ENCODE measurements at places on chromosomes 12 and 14.

DNA sequence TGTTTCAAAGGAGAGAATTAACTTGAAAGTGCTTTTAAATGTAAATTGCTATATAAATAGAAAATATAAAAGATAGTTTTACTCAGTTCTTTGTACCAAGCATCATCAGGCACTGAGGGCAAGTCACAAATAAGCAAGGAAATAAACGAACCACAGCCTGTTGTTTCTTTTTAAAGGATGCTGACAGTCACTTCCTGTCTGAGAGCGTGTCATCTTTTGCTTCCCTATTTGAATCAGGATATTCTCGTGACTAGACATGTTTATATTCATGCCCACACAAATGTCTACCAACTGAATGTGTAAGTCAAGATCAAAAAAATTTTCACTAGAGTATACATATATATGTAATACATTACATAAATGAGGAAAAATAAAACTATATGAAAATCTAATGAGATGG, 31.4 kb upstream of the SLC2A13 start:
- no peak for DNase-seq

- DNase-seq, result peak; percentile 23
Measured at GRCh38 chr12:47717443-47718193, 7.7 kb downstream of the ENDOU start.

- peak; percentile 90 for DNase-seq
Measured at GRCh38 chr12:110826592-110827200, 20.1 kb upstream of the CCDC63 start.

GRCh38 chr12:114836609-114837008, 152.6 kb upstream of the TBX3 start:
- no peak for DNase-seq

GRCh38 chr12:86613311-86613710, 357.1 kb upstream of the MGAT4C start:
- no peak for DNase-seq

DNA sequence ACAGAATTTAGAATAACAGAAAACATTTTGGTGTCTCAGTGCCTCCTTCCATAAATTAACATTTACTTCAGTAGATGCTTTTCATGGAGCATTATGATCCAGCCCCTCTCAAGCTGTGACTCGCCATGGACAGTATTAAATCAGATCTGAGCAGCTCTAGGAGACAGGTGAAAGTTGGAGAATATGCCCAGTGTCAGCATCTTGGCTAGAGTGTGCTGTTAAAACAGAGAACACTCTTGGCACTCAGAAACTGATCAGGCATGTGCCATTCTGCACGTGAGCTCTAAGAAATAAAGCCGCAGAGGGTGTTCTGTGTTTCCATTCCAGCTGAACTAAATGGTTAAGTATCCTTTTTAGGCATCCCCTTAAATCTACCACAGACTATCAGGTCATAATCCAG, 68.0 kb downstream of the DIP2B start:
- no peak for DNase-seq

- DNase-seq, result no peak
Measured at GRCh38 chr12:20656600-20656999, 38.5 kb upstream of the SLCO1C1 start.

GRCh38 chr12:115988212-115988611, 289.3 kb downstream of the MED13L start:
- DNase-seq, result no peak

DNA sequence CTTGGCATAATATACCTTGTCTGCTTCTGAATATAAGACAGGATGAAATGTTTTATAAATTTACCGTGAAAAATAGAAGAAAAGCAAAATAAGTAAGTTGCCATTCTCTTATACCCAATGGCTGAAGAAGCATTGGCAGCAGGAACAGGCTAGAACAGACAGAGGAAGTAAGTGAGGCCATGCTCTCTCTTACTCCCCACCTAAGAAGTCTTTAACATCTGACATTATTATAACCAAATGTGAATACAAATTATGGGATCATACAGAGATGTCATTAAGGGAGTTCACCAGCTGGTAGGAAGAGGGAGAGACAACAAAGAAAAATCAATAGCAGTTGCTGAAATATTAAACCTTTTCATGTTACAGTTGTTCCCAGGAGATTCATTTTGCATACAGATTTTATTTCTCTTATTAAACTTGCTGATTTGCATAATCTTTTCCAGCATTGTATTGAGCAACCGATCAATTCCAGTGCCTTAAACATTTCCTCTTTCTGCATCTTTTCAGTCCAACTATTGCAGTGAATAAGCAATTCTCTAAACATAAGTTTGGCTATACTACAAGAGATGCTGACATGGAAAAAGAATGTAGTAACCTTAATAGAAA, 270.6 kb downstream of the SLC6A15 start:
- DNase-seq, result no peak

DNA sequence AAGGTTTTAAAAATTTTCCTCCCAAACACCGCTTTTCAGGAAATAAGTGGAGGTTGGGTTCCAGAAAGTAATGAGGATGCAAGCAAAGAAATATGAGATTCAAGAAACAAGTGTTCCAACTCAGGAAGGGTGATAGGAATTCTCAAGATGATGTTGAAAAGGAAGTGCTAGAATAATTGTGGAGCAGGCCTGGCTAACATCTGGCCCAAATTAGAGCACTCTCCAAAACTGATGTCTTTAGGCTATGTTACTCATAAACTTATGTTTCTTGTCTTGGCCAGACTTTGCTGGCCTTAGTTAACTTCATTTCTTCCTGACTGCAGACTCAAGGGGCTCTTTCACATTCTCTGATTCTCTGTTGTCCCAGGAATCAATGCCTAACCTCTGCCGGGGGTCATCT, 116.3 kb downstream of the TMTC3 start:
- DNase-seq, result no peak

DNA sequence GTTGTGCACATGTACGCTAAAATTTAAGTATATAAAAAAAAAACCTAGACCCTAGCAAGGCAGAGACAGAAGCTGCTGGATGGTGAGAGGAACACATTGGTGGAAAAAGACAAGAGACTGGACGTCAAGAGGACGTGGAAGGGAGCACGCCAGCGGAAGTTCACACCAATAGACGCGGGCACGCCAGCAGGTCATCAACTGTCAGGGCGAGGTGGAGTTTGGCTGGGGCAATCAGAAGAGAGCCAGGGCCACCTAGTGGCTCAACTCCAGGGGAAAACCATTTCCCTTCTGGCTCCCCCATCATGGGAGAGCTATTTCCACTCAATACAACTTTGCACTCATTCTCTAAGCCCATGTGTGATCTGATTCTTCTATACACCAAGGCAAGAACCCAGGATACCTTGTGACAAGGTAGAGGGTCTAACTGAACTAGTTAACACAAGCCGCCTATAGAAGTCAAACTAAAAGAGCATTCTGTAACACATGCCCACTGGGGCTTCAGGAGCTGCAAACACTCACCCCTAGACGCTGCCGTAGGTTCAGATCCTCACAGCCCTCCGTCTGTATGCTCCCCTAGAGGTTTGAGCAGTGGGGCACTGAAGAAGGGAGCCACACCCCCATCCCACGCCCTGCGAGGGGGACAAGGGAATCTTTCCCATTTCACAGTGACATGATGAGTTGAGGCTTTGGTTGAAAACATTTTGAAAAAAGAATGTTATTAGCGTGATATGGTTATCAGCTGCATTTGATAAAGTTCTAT, 702.7 kb downstream of the TMTC2 start:
- DNase-seq, result no peak

GRCh38 chr12:71250166-71250565, 92.4 kb upstream of the TSPAN8 start:
- DNase-seq, result no peak

- DNase-seq, result no peak
Measured at GRCh38 chr12:14999021-14999694, 26.3 kb downstream of the PDE6H start.

DNA sequence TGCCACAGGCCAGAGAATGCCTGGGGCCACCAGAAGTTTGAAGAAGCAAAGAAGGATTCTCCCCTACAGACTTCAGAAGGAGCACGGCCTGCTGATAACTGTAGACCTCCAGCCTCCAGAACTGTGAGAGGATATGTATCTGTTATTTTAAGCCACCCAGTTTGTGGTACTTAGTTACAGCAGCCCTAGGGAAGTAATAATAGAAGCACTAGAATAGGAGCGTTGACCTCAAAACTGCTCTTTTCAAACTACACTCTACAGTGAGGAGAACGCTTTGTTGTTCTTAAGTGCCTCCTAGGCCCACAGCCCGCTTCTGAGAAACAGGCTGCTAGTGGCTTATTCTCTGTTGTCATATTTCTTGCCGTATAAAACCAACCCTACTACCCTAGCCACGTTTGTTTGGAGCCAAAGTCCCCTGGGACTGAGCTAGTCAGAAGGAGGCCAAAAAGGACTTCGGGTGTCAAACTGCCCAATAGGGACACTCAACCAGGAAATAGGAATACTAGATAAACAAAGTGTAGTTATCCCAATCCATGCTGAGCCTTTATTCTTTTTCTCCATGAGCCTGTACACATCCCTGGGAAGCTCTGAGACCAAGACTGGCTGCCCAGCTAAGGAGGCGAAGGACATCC, 38.5 kb upstream of the FRS2 start:
- no peak for DNase-seq

DNA sequence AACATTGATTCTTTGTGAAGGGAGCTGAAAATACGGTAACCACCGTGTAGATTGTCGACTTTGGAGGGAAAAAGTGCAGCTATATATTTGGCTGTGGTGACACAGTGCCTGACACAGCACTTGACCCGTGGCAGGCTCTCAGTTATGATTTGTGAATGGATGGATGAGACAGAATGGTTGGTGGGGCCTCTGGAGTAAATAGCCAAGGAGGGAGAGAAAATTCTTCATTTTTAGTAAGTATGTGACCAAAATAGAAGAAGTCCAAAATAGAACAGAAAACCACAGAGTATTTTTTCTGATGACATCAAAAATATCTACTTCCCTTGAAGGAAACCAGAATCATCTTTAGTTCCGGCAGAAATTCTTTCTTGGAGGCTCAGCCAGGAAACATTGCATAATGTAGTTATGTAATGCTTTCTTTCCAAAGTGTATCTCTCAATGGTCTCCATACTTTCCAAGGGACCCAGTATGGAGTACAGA, 82.0 kb upstream of the WSCD2 start:
- DNase-seq, result no peak

DNA sequence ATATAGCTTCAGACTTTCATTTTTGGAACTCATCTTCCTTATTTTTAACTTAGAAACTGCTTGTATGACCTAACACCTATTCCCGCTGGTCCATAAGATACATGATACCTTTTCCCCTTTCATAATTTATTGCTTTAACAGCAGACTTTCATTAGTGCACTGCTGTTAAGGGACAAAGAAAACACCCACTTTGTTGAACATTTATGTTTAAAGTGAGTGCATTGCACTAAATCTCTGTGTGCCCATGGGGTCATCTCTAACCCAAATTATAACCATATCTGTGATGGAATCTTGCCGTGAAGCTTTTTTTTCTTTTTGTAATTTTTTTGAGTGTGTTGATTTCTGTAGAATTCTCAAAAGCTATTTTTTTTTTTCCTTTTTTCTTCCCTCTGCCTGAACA, 261.8 kb downstream of the TMTC2 start:
- DNase-seq, result no peak

DNA sequence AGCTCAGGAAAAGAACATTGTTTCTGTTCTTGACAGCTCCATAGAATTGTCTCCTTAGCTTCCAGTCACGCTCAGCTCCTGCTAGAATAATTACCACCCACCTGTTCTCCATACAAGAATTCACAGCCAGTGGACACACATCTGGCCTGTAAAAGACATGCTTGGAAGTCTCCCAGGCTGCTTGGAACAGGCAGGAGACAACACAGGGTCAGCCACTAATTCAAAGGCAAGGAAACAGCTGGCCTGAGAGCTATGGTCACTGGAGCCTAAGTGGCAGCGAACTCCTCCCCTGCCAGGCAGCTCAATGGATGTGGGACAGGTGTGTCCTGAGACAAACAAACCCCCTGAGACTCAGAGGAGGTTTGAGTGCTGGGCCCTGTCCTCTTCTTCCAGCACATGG, 22.9 kb upstream of the LTBP2 start:
- DNase-seq, result no peak

GRCh38 chr12:101678081-101678480, 19.4 kb upstream of the CHPT1 start:
- DNase-seq, result no peak

- peak; percentile 77 for DNase-seq
Measured at GRCh38 chr14:74217672-74218448, 21.4 kb upstream of the VSX2 start.

DNA sequence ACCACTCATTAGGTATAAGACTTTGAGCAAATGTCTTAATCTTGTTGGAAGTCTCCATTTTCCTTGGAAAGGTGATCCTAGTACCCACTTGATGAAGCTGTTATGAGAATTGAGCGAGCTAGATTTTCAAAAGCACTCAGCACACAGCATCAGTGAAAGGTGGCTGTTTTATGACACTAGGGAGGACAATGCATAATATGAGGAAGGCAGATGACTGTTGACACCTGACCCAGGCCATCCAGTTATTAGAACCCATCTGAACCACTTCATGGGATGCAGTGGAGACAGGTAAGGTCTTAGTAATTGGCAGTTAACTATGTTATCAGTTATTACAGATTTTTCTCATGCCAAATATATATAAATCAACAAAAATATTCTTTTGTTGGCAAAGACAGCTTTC, 369.9 kb upstream of the PDE3A start:
- DNase-seq, result no peak

DNA sequence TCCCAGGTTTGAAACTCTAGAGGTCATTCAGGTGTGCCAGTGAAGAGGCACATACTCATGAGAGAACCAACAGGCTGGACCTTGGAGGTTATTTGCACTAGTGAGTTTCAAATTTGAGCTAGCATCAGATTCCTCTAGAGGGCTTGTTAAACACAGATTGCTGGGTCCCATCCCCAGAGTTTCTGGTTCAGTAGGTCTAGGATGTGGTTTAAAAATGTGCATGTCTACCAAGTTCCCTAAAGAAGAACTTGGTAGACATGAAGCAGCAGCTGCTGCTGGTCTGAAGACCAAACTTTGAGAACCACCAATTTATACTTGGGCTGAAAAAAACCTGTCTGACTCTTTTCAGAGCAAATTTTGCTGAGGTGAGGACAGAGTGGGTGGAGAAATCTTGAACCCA, 61.7 kb downstream of the SUSD6 start:
- DNase-seq, result no peak

- no peak for DNase-seq
Measured at GRCh38 chr12:70379846-70380245, 13.8 kb downstream of the KCNMB4 start.

GRCh38 chr12:68375756-68376695, 43.9 kb upstream of the MDM1 start:
- DNase-seq, result no peak

GRCh38 chr14:95018821-95019220, 138.5 kb downstream of the DICER1 start:
- no peak for DNase-seq

GRCh38 chr12:29066011-29066588, 83.0 kb upstream of the FAR2 start:
- no peak for DNase-seq

DNA sequence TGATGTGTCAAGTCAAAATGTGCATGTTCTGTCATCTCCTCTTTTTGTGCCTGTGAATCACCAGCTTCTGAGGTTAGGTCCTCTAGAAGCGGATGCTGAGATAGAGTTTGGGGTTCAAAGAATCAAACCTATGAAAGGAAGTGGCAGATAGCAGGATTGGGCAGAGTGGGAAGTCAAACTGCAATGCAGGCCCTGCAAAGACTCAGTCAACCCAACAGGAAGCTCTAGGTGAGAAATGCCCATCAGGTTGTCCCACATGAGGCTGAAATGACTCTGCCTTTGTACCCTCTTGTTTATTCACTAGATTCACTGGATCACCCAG, 4.5 kb upstream of the MIA2 start:
- peak; percentile 38 for DNase-seq

- no peak for DNase-seq
Measured at GRCh38 chr12:54287261-54288157, 7.0 kb downstream of the HNRNPA1 start.

GRCh38 chr12:105907982-105908381, 230.8 kb downstream of the NUAK1 start:
- no peak for DNase-seq
